Stimulated activated CD4-positive, alpha-beta T cell treated with anti-CD3 and anti-CD28 coated beads, Interleukin-12 subunit alpha, Interleukin-12 subunit beta, amount 100 ng/mL, for 4 hours (primary cell): ENCODE measurements at places on chromosomes 1 and 21.

DNA sequence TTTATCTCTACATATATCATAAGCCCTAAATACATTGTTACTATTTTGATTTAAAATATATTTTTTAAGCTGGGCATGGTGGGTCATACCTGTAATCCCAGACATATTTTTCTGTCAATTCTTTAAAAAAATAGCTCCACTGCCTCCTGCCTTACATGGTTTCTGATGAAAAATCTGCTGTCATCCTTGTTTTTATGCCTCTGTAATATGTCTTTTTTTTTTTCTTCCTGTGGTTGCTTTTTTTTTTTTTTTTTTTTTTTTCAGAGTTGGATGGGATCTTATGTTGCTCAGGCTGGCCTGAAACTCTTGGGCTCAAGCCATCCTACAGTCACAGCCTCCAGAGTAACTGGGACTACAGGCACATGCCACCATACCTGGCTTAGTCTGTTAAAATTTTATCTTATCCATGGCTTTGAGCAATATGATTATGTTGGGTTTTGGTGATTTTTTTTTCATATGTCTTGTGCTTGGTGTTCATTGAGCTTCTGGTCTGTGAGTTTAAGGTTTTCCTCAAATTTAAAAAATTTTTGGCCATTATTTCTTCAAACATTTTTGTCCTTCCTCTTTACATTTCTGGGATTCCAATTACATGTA is 12.4 kb upstream of the EDARADD start:
- no peak for DNase-seq

- no peak for DNase-seq
These were observed 178.0 kb downstream of the ZNF281 start for GRCh38 chr1:200231787-200232231.

- DNase-seq: no peak
These were observed 8.2 kb upstream of the METTL18 start for GRCh38 chr1:169802888-169803287.

GRCh38 chr1:1678581-1679380 is 13.8 kb downstream of the SLC35E2B start:
- peak; percentile 46 for DNase-seq

GRCh38 chr1:205933671-205934618 is 9.3 kb downstream of the SLC26A9 start:
- no peak for DNase-seq

GRCh38 chr1:156102633-156103511 is 11.6 kb upstream of the LMNA start:
- no peak for DNase-seq

DNA sequence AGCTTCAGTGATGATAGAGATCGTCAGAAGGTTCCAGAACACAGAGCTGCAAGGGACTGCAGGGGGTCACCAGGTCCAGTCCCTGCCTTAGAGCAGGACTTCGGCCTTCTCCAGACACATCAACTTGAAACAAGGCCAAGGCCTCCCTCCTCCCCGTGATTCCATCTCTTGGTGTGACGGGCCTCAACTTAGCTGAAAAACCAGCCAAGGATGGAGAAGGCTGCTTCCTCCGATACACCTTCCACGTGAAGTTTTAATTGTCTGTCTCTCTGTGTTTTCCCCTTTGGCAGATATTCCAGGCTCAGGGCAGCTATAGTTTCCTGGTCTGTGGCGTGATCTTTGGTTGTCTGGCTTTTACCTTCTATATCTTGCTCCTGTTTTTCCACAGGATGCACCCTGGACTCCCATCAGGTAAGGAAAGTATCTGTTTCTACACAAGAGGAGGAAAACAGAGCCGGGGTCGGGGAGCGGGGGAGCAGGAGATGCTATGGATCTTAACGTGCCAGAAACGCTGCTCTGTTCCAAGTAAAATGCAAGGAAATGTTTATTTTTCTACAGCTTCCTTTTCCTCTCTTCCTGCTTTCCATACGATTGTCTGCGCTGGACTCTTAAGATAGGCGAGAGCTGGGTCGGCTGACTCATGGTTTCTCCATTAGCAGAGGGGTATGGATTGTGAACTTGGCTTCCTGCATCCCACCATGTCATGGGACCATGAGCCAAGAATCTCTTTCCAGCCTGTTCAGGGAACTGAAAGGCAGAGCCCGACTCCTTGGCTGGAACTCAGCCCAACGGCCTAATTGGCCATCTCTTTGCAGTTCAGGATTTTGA is 32.8 kb downstream of the ELK4 start:
- no peak for DNase-seq

DNA sequence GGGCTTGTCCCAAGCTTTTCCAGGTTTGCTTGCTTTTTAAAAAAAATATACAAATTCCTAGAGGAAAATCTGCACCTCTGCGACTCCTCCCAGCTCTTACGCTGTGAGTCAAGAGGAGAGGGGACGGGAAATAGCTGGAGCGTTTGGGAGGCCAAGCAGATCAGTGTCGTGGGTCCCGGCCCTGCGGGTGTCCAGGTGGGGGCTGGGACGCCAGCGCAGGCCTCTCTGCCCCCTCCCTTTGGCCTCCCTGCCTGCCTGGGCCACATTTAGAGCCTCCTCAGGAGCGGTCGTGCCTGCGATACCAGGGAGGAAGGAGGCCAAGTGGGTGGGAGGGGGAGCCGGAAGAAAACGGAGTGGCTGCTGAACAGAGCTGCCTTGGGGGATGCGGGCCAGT is 9.0 kb downstream of the WNT4 start:
- DNase-seq: no peak
